ENCODE measurements at places on chromosomes 1 and 21.
A peak's percentile ranks its signal among the peaks of the same experiment; 100 is the strongest.

GRCh38 chr1:184800876-184801275 is 46.2 kb upstream of the EDEM3 start:
- no peak for DNase-seq

DNA sequence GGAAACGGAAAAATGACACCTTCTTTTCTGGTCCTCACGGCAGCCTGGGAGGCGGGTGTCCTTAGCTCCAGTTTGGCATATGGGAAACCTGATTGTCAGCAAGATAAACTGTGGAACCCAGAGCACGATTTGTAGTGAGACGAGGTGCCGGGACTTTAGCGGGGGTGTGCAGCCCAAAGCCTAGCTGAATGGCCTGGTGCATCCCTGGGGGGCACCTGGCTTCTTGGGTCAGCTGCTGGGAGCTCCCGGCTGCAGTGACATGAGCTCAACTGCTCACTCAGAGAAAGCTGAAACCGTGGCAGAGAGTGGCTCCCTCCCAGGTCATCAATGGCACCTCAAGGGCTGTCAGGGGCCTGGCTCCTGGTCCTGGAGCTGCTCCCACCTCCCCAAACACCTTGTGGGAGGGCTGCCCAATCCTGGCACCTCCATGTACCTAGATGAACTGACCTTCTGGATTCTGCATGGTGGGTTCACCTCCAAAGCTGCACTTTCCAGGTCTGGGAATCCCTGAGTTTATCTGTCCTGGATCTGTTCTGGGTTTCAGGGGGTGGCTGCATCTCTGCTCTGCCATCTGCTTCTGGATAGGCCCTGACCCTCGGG is 260.5 kb downstream of the MATN1 start:
- DNase-seq, result no peak

GRCh38 chr1:27959792-27960603 is at the start of gene XKR8:
Gene XKR8 (plus strand): TSS chr1:27959973. CDS start chr1:27960070, 97 bp downstream.
- peak; percentile 84 for DNase-seq

GRCh38 chr1:208803011-208803811 is 559.0 kb upstream of the PLXNA2 start:
- DNase-seq, result no peak

DNA sequence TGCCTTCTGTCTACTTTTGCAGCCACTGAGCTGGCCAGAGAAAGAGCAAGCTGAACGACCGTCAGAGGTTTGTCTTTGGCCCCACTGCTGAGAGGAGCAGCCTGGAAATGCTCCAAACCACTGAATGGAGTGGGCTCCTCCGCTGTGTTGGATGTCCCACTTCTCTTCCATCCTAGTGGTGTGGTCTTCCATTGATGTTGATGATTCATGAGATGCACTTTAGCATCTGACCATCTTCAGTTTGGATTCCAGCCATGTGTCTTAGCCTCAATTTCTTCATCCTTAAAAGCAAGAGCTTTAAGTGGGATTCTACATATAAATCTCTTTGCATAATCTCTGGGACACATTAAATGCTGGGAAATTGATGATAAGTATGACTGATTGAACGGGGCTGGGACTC is 276.9 kb downstream of the SIPA1L2 start:
- no peak for DNase-seq

DNA sequence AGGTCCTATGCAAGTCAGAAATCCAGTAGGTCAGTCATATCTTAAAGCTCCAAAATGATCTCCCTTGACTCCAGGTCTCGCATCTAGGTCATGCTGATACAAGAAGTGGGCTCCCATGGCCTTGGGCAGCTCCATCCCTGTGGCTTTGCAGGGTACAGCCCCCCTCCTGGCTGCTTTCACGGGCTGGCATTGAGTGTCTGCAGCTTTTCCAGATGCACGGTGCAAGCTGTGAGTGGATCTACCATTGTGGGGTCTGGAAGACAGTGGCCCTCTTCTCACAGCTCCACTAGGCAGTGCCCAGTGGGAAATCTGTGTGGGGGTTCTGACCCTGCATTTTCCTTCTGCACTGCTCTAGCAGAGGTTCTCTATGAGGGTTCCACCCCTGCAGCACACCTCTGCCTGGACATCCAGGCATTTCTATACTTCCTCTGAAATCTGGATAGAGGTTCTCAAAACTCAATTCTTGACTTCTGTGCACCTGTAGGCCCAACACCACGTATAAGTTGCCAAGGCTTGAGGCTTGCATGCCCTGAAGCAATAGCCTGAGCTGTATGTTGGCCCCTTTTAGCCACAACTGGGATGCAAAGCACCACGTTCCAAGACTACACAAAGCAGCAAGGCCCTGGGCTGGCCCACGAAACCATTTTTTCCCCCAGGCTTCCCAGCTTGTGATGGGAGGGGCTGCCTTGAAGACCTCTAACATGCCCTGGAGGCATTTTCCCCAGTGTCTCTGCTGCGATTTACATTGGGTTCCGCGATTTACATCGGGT is 472.7 kb downstream of the NPHP4 start:
- DNase-seq, result no peak

DNA sequence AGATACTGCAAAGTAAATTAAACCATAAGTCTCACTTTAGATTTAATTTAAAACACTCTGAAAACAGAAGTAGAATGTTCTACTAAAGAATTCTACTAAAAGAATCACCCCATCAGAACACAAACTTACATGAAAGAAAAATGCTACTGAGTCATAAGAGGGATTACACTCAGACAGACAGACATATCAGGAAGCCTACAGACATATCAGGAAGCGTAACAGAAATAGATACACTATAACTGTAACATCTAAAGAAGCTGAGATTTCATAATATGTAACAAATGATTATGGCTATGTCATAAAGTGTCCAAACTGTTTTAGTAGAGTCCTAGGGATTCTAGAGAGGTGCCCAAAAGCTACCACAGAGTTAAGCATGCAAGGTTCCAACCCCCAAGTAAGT is 23.9 kb downstream of the FOXJ3 start:
- DNase-seq, result no peak

DNA sequence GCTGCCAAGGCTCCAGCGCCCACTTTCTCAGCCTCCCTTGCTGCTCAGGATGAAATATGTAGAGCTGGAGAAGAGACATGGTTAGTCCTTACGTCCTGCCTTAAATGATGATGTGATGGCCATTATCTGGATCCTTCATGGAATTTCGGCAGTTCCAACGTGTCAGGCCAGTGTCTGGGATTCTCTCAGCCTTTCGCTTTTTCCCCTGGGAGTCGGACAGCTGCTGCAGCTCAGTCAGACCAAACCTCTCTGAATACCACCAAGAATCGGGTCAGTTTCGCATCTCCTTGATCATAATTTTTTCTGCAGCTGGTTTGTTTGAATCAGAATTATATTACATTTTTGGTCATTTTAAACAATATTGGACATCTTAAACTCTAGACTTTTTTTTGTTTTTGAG is 22.3 kb upstream of the KLHDC8A start:
- no peak for DNase-seq

DNA sequence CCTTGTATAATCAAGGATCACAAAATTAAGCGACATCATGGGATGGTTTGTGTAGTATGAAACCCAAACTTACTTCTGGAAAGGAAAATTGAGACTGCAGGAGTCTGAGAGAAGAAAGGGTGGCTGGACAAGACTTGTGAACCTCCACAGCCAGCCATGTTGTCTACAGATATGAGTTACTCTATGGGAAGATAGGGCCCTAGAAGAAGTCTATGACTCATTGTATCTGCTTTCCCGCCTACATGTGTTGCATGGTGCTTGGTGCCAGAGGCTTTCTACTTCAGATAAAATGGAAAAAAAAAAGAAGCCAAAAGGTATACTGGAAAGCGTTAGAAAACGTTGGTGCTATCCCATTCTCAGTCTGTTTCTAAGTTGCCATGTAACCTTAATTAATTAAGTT is 18.7 kb upstream of the OR6N2 start:
- no peak for DNase-seq

DNA sequence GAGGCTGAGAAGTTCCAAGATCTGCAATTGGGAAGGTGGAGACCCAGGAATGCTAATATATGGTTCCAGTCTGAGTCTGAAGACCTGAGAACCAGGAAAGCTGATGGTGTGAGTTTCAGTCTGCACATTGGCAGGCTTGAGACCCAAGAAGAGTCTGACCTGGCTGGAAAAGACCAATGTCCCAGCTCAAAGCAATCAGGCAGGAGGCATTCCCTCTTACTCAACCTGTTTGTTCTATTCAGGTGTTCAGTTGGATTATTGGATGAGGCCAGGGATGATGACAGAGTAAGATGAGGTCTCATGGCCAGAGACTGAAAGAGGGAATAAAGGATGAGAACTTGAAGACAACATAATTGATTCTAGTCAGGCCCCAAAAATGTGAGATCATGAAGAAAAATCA is 50.1 kb downstream of the SPATA46 start:
- no peak for DNase-seq

DNA sequence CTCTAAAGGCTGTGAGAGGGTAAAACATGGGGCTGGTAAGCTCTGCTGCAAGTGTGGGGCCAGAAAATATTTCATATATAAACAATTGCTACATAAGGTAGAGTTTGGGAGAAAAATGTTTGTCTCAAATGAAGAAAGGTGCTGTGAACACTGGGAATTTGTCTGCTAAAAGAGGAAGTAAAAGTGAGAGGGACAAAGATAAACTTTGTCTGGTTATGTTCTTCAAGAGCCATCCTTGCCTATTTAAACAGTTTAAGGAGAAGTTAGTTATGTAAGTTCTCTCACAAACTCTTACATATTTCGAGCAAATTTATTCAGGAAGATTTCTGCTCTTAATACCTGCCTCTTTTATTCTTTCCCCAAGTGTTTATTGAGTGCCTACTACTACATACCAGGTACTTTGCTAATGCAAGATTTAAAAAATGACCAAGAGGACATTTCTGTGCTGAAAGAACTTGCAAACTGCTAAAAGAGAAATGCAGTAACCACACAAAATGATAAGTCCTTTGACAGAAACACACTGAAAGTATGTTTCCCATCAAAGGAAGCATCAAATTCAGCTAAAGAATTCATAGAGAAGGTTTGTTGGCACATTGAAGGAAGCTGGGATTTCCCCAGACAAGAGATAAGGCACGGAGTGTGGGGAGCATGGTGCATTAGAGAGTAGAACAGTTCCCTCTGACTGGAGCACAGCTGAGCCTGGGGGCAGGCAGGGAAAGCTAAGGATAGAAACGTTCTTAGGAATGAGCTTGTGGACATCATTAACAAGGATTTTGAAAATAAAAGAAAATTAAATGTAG is 549.1 kb downstream of the PTBP2 start:
- no peak for DNase-seq

- DNase-seq, result no peak
Observed at GRCh38 chr1:36836196-36836883, 198.0 kb downstream of the GRIK3 start.

Measured in activated T-cell treated with anti-CD3 and anti-CD28 coated beads for 48 hours (primary cell).